ENCODE measurements at places on chromosomes 2 and 18.
A peak's percentile ranks its signal among the peaks of the same experiment; 100 is the strongest.

DNA sequence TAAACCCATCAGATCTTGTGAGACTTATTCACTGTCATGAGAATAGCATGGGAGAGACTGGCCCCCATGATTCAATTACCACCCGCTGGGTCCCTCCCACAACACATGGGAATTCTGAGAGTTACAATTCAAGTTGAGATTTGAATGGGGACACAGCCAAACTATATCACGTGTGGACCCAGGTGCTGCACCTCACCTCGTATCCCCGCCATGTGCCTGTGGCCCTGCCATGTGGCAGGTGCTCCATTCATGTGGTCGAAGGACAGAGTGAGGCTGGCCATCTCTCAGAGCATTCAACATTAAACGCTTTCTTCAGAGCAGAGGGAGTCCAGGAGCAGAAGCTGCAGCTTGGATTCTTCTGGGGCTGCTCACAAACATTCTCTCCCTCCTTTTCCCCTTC is 32.3 kb downstream of the MROH2A start:
- DNase-seq, result no peak

DNA sequence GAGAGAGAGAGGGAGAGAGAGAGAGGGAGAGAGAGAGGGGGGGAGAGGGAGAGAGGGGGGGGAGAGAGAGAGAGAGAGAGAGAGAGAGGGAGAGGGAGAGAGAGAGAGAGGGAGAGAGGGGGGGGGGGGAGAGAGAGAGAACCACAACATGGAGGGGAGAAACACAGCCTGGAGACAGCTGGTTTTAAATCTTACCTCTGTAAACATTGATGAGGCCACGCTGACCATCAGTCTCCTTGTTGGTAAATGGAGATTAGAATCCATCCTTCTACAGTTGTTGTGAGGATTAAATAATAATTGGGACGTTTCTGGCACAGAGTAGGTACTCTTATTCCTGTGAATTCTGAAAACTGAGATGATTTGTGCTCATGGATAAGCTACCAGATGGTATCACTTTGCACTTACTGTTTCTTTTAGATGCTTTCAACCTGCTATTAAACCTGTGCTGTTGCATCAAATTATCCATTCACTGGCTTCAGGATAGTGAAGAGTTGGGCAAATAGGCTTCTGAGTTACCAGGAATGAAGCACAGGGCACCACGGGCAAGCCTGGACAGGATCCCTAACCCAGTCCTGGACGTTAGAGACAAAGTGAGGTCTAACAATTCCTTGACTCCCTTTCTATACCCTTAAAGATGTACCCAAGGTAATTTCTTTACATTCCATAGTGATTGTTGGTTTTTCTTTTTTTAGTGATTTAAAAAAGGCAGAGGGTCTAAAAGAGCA is 318.1 kb downstream of the ZNF521 start:
- no peak for DNase-seq

GRCh38 chr2:71742953-71743601 is 289.7 kb downstream of the DYSF start:
- DNase-seq, result peak; percentile 80

DNA sequence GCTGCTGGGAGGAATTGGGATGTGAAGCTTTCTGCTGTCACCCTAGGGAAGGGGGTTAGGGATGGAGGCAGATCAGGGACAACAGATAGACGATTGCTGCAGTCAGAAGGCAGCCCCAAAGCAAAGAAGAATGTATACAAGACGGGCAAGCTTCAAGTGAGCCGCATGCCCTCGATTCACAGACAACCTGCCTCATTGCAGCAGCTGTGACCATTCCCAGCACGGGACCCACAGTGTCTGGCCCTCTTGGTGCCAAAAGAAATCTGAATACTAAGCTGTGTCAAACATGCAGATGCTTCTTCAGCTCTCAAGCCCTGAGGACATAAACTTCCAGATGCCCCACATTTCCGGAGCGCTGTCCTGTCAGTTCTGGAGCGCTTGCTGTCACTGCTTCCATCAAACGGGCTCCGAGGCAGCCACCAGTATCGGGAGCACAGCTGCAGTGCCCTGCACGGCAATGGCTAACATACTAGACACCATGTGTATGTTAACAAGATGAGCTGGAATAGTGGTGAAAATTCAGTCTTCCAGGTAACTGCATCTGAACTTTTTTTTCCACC is 33.8 kb downstream of the PRELID3A start:
- DNase-seq, result no peak

GRCh38 chr2:27890146-27890923 is at the start of the genes BABAM2 and RBKS:
BABAM2 (plus strand) TSS chr2:27890729; CDS start chr2:27894557, 3,828 bp downstream.
RBKS (minus strand) TSS chr2:27890387; CDS start chr2:27890345, 42 bp downstream.
- DNase-seq, result peak; percentile 92

- DNase-seq, result no peak
These were observed 56.9 kb upstream of the ZNF397 start for GRCh38 chr18:35183886-35184285.

GRCh38 chr2:200264631-200265030 is 41.9 kb upstream of the SPATS2L start:
- DNase-seq, result peak; percentile 45

DNA sequence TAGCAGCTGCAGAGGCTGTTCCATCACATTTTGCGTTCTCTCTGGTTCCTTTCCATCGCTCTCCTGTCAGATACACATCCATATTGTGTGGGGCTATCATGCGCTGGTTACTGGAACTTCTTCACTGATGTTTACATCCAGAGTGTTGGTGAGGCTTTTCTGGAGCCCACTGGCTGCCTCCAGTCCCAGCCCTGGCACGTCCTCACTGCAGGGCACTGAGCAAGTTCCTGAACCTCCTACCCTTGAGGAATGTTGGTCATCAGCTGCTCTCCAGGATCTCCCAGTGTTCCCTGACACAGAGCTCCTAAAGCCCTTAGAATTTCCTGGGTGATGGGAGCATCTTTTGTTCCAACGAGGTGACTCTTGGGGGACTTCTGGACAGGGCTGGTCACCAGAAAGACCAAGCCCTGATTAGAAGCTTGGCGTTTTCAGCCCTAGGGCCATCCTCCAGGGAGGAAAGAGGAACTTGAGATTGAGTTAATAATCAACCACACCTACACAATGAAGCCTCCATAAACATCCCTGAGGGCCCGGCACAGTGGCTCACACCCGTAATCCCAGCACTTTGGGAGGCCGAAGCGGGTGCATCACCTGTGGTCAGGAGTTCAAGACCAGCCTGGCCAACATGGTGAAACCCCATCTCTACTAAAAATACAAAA is 81.3 kb downstream of the TFCP2L1 start:
- no peak for DNase-seq

Data from RWPE1 (cell line).